Tibial nerve (tissue), 4 donors: ENCODE measurements at places on chromosomes 2 and 18.
A peak's percentile ranks its signal among the peaks of the same experiment; 100 is the strongest.

DNA sequence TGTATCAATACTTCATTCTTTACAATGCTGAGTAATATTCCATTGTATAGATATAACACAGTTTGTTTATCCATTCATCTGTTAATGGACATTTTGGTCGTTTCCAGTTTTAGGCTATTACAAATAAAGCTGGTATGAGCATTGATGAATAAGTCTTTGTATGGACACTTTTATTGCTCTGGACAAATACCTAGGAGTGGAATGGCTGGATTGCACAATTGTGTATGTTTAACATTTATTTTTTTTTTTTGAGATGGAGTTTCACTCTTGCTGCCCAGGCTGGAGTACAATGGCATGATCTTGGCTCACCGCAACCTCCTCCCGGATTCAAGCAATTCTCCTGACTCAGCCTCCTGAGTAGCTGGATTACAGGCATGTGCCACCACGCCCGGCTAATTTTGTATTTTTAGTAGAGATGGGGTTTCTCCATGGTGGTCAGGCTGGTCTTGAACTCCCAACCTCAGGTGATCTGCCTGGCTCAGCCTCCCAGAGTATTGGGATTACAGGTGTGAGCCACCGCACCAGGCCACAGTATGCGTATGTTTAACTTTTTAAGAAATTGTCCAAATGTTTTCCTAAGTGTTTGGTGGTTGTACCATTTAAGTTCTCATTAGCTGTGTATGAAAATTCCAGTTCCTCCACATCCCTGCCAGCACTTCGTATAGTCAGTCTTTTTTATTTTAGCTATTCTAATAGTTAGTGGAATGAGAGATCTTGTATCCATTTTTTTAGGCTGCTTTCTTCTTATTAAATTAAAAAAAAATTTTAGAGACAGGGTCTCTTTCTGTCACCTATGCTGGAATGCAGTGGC lies 194.9 kb upstream of the HAAO start:
- no peak overlapping the region for H3K4me3 ChIP-seq
- no peak for DNase-seq
- H3K36me3 ChIP-seq, result no peaks in the 10 kb centered on the region
- H3K4me1 ChIP-seq, result no peaks in the 10 kb centered on the region
- no peaks in the 10 kb centered on the region for H3K27me3 ChIP-seq

DNA sequence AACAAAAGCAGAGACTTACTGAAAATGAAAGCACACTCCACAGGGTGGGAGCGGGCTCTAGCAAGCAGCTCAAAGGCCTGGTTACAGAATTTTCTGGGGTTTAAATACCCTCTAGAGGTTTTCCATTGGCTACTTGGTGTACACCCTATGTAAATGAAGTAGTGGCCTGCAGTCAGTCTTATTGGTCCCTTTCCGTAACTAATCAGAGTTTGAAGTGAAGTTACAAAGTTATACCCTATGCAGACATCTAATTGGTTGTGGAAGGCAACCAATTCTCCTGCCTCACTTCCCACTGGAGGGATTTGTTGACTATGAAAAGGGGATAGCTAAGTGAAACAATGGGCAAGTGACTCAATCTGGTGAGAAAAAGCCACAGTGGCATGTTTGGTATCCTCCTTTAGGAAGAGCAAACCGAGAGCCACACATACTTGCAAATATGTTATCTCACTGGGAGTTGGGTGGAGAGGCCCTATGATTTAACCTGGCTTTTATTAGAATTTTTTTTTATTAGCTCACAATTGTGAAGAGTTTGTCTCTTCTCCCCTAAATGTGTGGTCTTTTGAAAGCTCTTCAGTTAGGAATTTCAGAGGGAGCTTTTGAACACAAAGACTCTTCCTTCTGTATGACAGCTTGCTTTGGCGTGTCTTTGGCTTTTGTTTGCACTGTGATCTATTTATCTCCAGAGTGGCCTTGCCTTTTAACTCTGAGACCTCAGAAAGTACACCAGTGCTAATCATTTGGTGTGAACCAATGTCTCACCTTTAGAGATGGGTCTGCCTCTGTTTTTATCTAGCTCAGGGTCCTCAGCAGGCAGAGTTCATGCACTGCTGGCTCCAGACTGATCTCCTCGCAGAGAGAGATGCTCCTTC lies 69.6 kb downstream of the MAP4K4 start:
- H3K36me3 ChIP-seq, result no peaks in the 10 kb centered on the region
- H3K4me3 ChIP-seq, result no peak overlapping the region
- peak overlapping the region; percentile 77 for H3K27ac ChIP-seq
- no peaks in the 10 kb centered on the region for H3K27me3 ChIP-seq
- no peak for DNase-seq
- peaks cover 81% of the 10 kb centered on the region for H3K4me1 ChIP-seq

DNA sequence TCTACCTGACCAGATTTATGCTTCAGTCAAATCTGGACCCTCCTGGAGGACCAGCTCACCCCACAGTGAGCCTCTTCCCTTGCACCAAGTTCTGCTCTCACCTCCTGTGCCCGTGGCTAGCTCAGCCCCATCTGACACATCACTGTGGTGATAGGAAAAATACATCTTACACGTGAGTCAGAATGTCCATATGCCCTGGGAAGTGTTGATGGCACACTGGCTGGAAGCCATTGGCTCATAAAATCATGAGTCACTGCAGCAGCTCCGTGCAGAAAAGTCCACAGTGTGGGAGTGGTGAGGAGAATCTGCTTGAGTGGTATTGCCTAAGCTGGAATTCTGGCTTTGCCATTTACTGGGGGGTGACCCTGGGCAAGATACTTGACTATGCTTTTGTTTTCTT lies 42.6 kb upstream of the RAPGEF4 start:
- H3K36me3 ChIP-seq, result no peaks in the 10 kb centered on the region
- H3K4me3 ChIP-seq, result no peak overlapping the region
- no peaks in the 10 kb centered on the region for H3K4me1 ChIP-seq
- no peak for DNase-seq
- peaks cover 6% of the 10 kb centered on the region for H3K27me3 ChIP-seq

- no peak overlapping the region for H3K4me3 ChIP-seq
- H3K27me3 ChIP-seq, result no peaks in the 10 kb centered on the region
- no peak for DNase-seq
- H3K27ac ChIP-seq, result no peak overlapping the region
- no peaks in the 10 kb centered on the region for H3K4me1 ChIP-seq
Observed at GRCh38 chr18:70454704-70455322, 166.0 kb downstream of the SOCS6 start.

DNA sequence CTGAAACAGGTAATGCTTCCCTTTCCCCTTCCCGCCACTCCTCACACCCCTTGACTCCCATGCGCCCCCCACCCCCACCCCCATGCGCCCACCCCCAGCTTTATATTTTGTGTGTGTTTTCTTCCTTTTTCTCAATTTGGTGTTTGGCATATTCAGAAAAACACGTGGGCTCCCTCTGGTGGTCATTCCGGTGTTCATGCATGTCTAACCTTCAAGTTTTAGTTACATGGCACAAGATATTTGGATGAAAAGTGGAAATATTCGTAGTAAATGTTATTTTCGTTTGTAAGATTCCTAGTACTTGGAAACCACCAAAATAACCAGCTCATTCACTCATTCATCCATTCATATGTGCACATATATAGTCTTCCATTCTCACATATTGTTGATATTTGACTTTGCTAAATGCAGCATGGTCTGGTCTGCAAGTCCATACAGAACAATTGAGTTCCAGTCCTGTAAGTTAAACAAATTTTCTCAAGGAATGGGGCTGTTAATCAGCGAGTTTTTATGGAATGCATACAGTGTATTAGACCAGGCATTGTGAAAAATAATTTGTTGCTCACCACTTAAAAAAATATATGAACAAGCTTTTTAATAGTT lies 143.6 kb upstream of the MAP3K20 start:
- no peak overlapping the region for H3K4me3 ChIP-seq
- H3K27me3 ChIP-seq, result no peaks in the 10 kb centered on the region
- peak; percentile 56 for DNase-seq

DNA sequence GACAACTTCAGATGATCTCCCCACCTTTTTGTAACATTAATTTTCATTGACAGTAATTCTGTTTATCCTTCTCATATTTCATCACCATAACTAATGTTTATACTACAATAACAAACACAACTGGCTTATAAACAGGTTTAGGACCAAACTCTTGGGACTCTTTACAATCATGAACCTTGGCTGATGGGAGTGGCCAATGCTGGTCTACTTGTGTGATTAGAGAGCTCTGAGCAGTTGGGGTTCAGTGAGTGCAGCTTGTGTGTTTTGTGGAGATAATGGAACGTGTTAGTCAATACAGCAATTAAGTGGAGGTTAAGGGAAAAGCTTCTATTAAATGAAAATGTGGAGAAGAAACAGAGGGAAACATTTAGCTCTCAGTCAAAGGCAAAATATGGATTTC lies 207.1 kb downstream of the SPAG16 start:
- H3K27ac ChIP-seq, result no peak overlapping the region
- no peak overlapping the region for H3K4me3 ChIP-seq
- DNase-seq, result no peak
- no peaks in the 10 kb centered on the region for H3K36me3 ChIP-seq
- H3K27me3 ChIP-seq, result no peaks in the 10 kb centered on the region
